ENCODE measurements at places on chromosomes 6 and 20.

DNA sequence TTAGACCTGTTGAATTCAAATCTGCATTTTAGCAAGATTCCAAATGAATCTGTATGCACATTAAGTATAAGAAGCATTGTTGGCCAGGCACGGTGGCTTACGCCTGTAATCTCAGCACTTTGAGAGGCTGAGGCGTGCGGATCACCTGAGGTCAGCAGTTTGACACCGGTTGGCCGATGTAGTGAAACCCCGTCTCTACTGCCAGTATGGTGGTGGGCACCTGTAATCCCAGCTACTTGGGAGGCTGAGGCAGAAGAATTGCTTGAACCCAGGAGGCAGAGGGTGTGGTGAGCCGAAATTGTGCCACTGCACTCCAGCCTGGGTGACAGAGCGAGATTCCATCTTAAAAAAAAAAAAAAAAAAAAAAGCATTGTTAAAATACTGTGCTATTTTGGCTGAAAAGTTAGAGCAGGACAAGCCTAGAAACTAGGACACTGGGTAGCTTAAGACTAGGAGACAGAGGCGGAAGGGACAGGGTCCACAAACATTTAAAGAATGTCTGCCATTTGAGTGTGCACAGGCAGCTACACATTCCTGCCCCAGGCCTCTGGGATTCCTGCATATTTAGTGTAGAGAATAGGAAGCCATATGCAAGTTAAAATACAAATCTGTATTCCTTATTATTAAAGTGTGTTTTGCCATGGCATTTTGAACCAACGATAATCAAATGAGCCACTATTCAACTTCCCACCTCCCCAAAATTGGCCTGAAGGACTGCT is 45.1 kb upstream of the EEF1A1 start:
- DNase-seq: no peak

DNA sequence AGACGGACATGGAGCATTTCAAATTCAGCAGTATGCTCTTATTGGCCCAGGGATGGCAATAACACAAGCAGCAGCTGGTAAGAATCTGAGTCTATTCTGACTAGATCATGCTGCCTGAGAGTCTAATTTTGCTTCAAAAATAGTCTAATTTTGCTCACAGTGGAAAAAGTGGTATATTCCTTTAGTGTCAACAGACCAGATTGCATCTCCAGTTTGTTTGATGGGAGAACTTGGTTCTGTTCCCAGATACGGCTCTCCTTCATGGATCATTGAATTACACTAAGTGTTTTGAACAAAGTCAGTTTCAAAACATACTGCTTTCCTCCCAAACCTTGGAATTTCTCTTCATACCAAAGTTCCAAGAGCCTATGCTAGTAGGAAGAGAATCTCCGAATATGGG is 586.1 kb downstream of the RNF144B start:
- no peak for DNase-seq

- no peak for DNase-seq
Measured at GRCh38 chr20:46206025-46206424, 87.9 kb downstream of the CD40 start.

- DNase-seq: no peak
Measured at GRCh38 chr6:38137608-38138265, 318.2 kb downstream of the ZFAND3 start.
